ENCODE measurements at places on chromosomes 2 and 18.

- DNase-seq: no peak
Measured at GRCh38 chr2:203675086-203675485, 31.4 kb upstream of the CD28 start.

DNA sequence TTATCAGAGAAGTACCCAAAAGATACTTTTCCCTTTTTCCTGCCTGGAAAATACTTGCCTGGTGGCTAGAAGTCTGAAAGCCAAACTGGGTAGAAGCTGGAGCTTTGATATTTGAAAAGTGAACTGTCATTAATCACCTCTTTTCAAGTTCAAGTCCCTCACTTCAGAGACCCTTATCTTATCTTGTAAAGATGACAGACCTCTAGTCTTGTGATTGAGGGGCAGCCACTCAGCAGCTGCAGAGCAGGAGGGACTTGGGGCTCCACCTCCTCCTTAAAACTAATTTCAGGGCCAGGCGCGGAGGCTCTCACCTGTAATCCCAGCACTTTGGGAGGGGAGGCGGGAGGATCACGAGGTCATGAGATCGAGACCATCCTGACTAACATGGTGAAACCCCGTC lies 64.2 kb upstream of the CDCA7 start:
- no peak for DNase-seq

GRCh38 chr2:23145460-23145859 lies 239.5 kb upstream of the KLHL29 start:
- DNase-seq: no peak

- peak; percentile 5 for DNase-seq
Measured at GRCh38 chr2:101341901-101342624, 33.6 kb upstream of the RNF149 start.

DNA sequence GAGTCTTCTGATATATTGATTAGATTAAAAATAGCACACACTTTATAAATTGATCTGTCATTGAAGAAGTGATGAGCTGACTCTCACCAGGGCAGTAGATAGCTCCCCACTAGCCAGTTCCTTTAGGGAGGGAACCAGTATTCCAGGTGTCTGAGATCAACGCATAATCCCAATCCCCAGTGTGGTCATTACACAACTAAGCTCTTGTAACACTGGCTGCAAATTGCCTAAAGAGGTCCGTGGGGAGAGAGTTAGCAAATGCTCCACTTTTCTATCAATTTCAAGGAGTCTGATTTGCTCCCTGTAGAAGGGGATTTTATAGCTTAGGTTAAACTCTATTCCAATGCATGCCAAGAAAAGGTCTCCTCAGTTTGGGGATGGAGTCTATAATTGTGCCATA lies 7.7 kb downstream of the SLC14A1 start:
- no peak for DNase-seq

GRCh38 chr2:26697425-26697824 lies 4.9 kb downstream of the KCNK3 start:
- no peak for DNase-seq

- no peak for DNase-seq
Measured at GRCh38 chr2:71849607-71850305, 297.9 kb downstream of the CYP26B1 start.

DNA sequence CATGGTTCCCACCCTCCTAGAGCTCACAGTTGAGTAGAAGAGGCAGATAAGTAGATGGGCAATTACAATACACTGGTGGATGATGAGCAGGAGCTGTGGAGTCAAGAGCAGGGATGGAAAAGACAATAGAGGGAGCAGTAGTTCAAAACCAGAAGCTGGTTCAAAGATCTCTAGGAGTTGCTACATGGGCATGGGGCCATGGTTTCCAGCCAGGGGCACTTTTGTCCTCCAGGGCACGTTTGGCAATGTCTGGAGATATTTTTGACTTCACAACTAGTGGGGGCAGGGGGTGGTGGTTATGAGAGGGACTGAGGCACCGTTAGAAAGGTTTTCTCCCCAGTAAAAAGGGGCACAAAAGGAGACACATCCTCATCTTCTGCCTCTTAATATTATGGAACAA lies 236.0 kb downstream of the DYSF start:
- no peak for DNase-seq

GRCh38 chr2:176614930-176615329 lies 345.7 kb downstream of the MTX2 start:
- DNase-seq: no peak

DNA sequence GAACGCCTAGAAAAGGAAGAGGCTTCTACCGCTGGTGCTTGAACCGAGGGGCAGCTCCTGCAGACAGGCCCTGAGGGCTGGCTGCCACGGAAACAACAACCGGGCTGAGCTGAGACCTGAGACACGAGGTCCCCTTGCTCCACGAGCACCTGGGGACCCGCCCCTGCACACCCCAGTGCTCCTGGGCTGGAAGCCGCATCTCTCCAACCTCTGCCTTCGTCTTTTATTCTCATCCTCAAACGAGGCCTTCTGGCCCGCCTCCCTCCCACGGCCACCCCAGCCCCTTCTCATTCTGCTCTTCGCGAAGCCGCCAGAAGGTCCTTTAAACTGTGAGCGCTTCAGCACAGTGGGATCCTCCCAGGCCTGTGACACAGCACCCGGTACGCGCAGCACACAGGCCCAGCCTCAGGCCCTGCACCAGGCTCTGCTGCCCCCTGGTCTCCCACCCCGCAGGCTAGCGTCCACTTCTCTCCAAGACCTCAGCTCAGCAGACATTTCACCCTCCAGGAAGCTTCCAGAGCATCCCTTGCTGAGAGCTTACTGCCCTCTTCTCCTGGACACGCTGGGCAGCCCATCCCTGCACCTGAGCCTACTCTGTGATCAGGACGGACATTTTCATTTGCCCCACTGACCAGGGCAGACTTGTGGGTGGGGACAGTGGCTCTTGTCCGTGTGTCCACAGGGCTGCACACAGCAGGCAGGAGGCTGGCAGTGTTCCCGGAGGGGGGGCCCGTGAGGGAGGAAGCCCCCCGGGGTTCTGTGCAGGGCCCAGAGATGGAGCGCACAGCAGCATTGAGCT lies 149.7 kb downstream of the PXDN start:
- no peak for DNase-seq

GRCh38 chr2:239543702-239544101 lies 142.9 kb upstream of the HDAC4 start:
- no peak for DNase-seq

DNA sequence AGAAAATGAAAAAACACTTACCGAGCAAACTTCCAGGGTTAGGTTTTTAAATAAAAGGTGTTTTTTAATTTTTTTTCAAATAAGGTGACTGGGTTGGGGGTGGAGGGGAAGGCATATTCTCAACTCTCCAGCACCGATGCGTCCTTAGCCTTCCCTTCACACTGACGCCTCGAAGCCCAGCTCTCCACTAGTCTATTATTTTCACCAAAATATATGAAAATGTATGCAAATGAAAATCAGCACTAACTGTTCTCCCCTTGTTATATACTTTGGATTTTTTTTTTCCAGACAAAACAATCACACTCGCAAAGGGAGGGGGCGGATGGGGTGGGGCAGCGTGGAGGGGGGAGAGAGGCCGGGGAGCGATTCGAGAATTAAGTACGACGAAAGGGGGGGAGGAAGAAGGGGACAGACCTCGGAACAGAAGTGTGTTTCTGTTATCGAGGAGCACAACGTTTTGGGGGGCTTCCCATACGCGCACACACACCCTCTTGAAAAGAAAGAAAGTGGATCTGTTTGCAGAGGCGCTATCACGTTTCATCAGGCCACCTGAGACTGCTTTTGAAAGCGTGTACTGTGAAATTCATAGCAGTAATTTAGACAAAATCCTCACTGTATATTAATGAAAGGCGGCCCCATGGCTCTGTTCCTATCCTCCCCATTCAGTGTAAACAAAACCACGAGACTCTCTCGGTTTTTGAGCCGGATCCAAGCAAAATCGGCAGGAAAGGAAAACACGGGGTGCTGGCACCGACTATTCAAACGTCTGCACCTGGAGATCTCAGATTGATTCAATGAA lies 2.4 kb upstream of the POU3F3 start:
- no peak for DNase-seq

DNA sequence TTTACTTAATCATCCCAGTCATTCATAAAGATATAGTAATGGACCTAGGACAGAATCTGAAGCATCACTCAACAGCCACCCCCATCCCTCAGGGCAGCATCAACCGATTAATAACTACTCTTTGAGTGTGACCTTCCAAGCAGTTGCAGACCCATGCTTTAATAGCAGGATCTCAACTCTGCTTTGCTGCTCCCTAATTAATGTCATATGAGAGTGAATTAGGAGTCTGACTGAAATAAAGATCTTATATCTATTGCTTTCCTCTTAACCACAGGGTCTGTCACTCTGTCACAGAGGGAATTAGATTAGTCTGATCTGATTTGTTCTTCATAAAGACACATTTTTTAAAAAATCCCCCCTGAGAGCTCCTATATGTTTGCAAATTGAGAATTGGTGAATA lies 46.1 kb upstream of the LRP1B start:
- no peak for DNase-seq

DNA sequence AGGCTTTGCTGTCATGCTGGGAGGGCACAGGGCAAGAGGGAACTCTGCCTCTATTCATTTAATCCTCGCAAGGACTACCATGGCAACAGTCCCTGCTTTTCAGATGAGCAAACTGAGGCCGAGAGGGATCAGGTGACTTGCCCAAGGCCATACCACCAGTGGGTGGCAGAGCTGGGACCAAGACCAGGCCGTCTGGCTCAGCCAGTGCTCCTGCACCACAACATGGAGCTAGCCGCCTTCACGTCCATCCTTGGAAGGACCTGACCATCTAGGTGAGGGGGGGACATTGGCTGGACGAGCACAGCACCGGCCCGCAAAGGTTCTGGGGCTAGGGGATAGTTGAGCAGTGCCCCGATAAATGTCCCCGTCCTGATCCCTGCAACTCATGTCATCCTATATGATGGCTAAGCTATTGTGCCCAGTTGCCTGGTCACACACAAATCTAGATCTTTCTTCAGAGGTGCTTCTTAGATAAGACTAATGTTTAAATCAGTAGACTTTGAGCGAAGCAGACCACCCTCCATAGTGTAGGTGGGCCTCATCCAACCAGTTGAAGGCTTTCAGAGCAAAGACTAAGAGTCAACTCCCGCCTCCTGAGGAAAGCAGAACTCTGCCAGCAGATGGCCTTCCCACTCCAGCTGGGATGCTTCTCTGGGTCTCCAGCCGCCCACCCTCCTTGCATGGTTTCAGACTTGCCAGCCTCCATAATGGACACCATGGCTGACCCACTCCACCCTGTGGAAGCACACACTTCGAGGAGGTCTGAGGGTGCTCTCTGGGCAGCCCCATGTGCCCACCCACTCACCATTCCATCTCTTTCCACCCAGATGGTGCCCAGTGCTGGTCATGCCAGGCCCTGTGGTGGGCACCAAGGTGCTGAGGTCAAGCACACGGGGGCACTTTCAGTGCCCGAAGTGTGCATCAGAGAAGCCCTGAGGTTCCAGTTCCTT lies 214.8 kb upstream of the RAB6C start:
- DNase-seq: no peak

GRCh38 chr2:18387441-18388206 lies 172.8 kb downstream of the RDH14 start:
- DNase-seq: peak; percentile 10

DNA sequence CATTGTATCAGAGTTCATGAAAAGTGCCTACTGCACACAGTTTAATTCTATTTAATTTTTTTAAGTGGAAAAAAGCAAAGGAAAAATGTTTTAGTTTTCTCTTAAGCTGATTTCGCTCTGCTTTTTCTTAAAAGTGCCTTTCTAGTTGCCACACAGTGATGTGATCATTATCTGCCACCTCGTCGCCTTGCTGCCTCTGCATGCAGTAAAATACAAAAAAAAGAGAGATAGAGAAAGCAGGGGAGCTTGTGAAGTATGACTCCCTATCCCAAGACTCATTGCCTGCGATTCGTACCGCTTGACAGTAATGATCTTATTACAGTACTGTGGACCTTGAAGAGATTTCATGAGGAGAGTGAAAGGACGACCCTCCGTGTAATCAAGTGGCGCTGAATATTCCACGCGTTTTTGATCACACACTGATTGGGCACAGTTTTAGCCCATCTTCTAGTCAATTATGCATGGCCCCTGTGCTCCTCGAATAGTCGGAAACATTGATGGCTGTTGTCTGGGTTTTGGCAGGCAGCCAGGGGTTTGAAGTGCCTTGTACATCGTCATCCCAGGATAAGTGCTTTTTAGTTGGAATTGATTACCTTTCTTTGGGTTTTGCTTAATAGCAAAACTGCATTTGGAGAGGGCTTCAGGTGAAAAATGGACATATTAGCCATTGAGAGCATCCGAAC lies 188.3 kb downstream of the GBX2 start:
- DNase-seq: peak; percentile 54

- no peak for DNase-seq
Measured at GRCh38 chr2:31109633-31110192, 28.5 kb downstream of the GALNT14 start.

Data from NCI-H2107 (cell line).